ENCODE measurements at places on chromosomes 4 and X.

- DNase-seq: no peak
Measured at GRCh38 chr4:167308876-167309275, 74.6 kb upstream of the SPOCK3 start.

DNA sequence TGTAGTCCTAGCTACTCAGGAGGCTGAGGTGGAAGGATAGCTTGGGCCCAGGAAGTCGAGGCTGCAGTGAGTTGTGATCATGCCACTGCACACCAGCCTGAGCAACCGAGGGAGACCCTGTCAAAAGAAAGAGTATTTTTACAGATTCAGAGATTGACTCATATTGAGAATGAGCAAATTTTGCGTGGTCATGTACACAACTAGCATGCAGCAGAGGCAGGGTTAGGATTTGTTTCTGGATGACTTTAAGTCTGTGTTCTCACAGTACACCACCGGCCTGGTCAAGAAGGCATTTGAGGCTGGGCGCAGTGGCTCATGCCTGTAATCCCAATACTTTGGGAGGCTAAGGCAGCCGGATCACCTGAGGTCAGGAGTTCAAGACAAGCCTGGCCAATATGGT is 44.8 kb upstream of the CBR4 start:
- DNase-seq: no peak

DNA sequence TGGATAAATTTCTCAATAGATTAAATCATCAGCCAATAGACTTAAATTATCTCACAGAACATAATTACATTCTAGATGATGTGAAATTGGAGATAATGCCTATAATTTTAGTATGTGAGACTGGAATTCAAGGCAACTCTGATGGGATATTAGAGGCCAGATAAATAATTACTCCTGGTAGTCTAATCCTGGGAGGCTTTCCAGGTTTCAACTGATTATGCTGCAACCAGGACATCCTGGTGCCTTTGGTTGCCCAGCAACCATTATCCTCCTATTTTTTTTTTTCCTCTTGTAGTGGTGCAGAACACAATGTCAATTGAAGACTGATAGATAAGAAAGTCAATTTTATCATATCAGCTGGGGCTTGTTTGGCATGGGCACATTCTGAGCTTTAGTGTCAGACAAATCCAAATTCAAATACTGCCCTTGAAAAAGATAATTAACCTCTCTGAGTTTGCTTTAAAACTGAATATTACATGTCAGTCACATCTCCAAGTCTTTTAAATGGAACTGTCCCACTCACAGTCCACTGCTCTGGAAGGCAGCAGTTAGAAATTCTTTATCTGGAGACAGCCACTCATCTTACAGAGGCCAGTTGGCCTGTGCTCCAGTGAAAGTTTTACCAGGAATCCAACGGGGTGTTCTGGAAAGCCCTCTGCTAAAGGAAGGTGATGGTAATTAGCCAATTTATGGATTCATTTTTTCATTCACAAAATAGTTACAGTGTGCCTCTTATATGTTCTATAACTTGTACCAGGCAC is 95.3 kb upstream of the GUCY1A1 start:
- DNase-seq: no peak

DNA sequence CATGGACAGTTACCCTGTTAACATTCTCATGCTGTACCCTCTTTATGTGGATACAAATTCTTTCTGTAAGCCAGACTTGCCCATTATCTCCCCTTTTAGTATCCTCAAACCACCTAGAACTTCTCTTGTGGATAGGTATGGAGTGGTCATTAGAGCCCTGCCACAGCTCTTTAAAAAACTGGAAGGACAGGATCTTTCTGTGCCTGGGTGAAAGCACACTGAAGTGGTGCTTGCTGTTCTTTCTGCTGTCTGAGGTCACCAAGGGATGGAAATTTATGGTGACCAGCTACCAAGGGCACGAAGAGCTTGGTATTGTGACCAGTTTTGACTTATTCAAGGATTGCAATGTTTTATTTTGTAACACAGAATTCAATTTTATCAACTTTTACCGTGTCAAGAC is 344.2 kb downstream of the CBLL2 start:
- DNase-seq: no peak

- no peak for DNase-seq
Measured at GRCh38 chr4:109352941-109353340, 50.5 kb upstream of the COL25A1 start.

DNA sequence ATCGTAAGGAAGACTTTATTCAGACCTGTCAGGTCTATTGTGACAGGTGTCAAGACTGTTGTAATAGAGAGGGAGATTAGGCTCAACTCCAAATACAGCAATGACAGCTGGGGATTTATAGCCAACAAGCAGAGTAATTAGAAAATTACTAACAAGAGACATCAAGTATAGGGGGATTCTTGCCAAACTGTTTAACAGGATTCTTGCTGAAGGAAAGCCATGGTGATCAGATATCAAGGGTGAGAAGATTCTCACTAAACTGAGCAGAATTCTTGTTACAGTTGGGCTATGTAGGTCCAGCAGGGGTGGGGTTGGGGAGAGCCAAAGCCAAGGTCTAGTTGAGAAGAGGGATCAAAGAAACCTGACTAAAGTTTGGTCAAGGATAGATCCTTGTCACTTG is 461.0 kb upstream of the GALNT7 start:
- DNase-seq: no peak

DNA sequence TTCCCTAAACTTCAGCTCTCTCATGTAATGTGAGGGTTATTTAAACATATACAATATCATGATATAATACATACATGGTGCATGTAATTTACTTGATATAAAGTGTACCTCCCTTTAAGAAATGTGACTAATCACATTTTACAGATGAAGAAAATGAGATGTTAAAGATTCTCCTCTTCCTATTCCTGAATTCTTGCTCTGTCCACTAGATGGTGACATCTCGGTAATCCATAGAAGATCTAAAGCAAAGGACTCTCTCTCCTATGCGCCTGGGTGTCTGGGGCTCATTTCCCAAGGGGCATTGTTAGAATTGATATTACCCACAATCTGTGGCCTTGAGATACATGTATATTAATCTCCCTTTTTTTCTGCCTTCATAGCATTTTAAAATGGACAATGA is 804.9 kb downstream of the RAB28 start:
- DNase-seq: no peak

DNA sequence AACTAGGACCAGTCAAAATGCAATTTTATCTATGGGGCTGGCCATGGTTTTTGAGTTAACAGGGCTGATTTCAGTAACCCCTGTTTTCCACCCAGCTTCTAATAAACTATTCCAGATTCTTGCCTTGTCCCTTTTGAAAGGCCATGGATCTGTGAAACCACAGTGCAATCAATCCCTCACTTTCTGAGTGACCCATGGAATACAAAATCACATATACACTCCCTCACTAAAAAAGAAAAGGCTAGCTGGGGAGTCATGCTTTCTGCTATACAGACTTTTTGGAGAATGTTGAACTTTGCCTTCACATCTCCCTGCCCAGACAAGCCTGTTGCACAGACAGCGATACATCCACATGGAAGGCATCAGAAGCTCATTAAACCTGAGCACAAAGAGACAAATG is 47.9 kb downstream of the MAD2L1 start:
- DNase-seq: peak; percentile 20

- DNase-seq: no peak
Measured at GRCh38 chr4:40340030-40340429, 4.9 kb downstream of the CHRNA9 start.

- DNase-seq: no peak
Measured at GRCh38 chr4:63233671-63234070, 1175.6 kb downstream of the TECRL start.

- no peak for DNase-seq
Measured at GRCh38 chrX:45232139-45232538, 31.5 kb upstream of the DIPK2B start.

DNA sequence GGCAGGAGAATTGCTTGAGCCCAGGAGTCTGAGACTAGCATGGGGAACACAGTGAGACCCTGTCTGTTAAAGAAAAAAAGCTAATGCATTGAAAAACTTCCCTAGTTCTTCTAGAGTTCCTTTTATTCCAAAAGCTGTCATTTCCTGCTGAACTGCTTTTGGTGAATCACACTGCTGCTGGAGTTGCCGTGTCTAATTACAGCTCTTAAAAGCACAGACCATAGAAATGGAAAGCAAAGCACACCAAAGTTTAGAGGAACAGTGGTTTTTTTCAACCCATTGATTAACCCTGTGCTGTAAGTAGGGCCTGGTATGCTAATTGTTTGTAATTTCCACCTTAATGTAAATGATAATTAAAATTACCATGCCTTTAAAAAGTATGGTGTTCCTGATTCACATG is 52.4 kb downstream of the SEPTIN11 start:
- DNase-seq: no peak

GRCh38 chrX:147846676-147847075 is 65.0 kb upstream of the FMR1 start:
- DNase-seq: no peak

- DNase-seq: no peak
Measured at GRCh38 chrX:8364369-8365141, 100.1 kb upstream of the VCX3B start.

- DNase-seq: no peak
Measured at GRCh38 chrX:9286234-9286633, 178.6 kb upstream of the TBL1X start.

- no peak for DNase-seq
Measured at GRCh38 chrX:48696909-48697727, 584 bp downstream of the SUV39H1 start.

DNA sequence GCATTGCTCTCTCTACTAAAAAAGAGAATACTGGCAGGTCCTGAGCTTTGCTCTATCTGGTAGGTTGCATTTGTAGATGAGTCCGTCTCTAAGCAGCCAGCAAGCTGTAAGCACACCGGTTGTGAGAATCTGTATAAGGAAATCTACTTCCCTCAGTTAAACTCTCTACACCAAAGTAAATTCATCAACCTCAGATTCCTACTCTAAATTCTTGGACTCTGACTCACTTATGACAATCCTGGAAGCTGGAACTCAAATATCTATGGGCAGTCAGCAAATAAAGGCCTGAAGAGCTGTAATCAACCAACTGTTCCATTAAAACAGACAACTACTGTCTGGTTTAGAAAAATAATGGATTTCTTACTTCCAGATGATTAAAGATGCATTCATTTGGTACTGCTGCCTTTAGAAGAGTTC is 37.9 kb downstream of the FAT1 start:
- DNase-seq: peak; percentile 54

- no peak for DNase-seq
Measured at GRCh38 chr4:86640469-86640868, 46.4 kb downstream of the PTPN13 start.

DNA sequence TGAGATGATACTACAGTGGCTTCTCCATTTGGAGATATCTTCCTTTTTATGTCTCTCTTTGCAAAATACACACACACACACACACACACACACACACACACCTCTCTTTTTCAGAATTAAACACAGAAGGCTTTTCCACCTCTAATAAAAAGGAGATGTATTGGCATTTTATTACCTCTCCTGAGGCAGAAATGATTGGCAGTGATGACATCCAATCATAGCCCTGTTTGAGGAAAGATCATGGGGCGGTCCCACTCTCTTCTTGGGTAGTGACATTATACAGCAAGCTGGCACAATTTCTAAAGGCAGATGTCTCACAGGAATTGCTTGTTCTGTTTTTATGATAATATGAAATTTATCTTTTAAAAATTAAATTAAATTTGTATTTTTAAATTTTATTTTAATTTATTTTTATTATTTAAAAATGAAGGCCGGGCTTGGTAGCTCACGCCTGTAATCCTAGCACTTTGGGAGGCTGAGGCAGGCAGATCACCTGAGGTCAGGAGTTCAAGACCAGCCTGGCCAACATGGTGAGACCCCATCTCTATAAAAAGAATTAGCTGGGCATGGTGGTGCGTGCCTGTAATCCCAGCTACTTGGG is 15.6 kb downstream of the CHRNA9 start:
- DNase-seq: no peak

GRCh38 chr4:166458756-166459155 is 585.7 kb downstream of the TLL1 start:
- peak; percentile 36 for DNase-seq

Data from stromal cell of bone marrow (primary cell).